ENCODE measurements at places on chromosomes 6 and 20.
A peak's percentile ranks its signal among the peaks of the same experiment; 100 is the strongest.

DNA sequence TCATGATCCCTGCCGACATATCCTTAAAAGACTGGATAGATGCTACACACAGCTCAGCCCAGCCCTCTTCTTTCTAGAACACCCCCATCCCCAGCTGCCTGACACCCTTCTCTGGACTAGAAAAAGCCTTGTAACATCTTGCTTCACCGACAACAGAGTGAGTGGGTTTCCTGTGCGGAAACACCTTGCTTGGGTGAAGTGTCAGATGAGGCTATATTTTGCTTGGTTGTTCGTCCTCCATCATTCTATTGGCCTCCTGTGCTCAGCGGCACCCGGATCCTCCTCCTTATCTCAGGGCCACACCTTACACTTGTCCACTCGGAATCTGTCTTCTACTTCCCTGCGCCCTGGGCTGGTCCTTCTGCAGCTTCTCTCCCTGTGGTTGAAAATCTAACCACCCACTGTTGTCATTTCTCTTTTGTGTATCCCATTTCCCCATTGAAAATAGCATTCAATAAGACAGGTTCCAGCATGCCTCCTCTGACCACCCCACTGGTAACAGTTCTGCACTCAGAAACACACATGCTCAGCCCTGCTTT is 101.3 kb upstream of the MLN start:
- no peak for DNase-seq

GRCh38 chr20:44247131-44247571 is at the start of gene GDAP1L1:
TSS of gene GDAP1L1 (plus strand) at chr20:44247308. CDS start at chr20:44247335, 27 bp downstream.
- no peak for DNase-seq

GRCh38 chr6:16420715-16421461 is 182.5 kb downstream of the GMPR start:
- DNase-seq, result peak; percentile 87

- DNase-seq, result no peak
Measured at GRCh38 chr6:162572240-162572639, 155.3 kb downstream of the PRKN start.

GRCh38 chr20:63889241-63890200 is 5.4 kb upstream of the DNAJC5 start:
- DNase-seq, result no peak

- DNase-seq, result no peak
Measured at GRCh38 chr6:112202639-112203341, 51.6 kb downstream of the LAMA4 start.

- DNase-seq, result no peak
Measured at GRCh38 chr6:133817460-133818047, 71.4 kb upstream of the TCF21 start.

DNA sequence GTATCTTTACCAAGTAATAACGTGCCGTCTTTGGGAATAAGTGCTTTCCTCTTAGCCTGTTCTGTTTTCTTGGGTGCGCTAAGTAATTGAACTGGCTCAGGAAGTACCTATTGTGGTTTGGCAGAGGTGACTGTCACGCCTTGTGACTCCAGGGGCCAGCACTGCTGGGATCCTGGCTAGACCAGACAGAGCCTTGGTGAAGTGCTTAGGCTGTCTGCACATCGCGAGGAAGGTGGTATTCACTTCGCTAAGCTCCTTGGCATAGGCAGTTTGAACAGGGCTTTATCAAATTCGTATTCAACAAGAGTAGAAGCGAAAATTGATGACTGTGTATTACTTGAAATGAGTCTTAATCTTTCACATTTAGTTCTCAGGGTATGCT is 17.6 kb downstream of the PRDM1 start:
- DNase-seq, result no peak

- DNase-seq, result no peak
Measured at GRCh38 chr6:97052896-97053295, 128.4 kb downstream of the KLHL32 start.

GRCh38 chr20:48805286-48805685 is 22.5 kb downstream of the PREX1 start:
- no peak for DNase-seq

GRCh38 chr20:58710481-58711265 is 18.1 kb downstream of the NPEPL1 start:
- no peak for DNase-seq

- no peak for DNase-seq
Measured at GRCh38 chr20:14582855-14583254, 245.4 kb upstream of the FLRT3 start.

DNA sequence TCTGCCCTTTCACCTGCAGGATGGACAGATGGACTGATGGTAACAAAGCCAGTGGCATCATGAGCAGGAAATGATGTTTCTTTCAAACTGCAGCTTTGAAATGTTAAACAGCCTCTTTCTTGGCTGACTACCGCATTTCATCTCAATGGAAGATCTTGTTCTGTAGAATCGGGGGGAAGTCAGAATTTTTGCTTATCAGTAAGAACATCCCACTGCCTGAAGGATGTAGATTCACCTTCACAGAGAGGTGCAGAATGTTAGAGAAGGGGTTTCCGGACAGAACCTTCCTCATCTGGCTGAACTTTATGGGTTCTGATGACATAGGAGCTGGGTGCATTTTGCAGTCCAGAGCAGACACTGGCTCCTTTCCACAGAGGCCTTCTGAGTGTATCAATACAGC is 32.7 kb downstream of the GGTLC1 start:
- no peak for DNase-seq

DNA sequence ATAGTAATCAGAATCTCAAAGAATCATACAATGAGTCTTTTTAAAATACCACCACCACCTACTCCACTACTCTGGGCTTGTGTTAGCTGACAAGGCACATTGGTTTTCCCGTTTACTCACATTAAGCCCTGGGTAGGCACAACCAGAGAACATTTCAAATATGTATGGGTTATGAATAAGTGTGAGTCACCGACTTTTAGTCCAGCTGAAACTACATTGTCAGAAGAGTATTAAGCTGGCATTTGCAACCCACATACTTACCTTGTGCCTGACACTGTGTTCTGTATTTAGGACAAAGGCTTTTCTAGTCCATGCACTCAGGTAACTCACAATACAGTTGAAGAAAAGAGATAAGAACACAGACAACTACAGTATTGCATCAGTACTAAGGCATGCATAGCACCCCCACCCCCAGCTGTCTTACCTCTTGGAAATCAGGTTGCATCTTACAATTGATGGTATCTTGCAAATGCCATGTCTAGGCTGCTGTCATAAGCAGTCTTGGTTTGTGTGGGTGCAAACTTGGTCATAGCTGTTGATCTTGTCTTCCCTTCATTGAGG is 40.3 kb upstream of the AHI1 start:
- DNase-seq, result peak; percentile 49

All from AG09309 (cell line).